Activated gamma-delta T cell (primary cell): ENCODE measurements at places on chromosomes 1 and 21.

DNA sequence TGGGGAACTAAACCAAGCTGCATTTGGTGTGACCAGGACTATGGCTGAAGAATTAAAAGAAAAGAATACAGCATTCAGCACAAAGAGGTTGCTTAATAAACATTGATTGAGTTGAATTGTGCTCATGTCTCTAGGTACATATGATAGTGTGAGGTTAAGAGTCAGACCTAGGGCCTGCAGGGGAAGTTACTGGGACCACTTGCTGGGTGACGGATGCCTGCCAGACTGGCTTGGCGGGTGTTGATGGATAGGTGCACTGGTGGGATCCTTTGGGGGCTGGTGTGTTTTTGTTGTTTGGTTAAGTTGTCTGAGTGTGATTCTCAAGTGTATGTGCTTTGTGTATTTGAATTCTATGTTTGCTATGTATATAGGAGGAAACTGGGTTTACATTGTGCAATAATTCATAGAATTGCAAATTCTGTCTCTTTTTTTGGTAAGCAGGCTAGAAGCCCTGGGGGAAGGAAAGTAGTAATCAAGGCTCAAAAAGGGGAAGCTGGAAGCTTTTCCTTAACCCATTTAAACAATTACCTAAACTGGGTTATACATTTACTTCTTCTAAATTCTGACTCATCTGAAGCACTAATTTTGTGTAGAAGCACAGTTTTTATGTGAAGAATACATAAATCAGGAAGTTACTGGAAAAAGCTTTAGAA is 1.8 kb downstream of the CD101 start:
- no peak for DNase-seq

- DNase-seq = no peak
These were observed 38.4 kb downstream of the ACBD3 start for GRCh38 chr1:226148121-226148648.

DNA sequence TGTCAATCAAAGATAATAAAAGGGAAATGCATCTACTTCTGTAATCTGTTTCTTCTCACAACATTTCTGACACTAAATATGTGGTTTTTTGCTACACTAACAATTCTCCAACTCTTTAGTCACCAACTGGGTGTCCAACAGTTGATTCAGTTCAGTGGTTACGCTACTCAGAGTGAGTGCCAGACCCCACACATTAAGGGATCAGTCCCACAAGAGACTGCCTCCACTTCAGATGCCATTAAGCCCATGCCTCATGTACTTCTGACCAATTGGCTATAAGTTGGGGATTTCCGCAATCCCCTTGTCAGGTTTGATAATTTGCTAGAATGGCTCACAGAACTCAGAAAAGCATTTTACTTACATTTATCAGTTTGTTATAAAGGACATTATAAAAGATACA is 28.4 kb downstream of the RNF2 start:
- no peak for DNase-seq

- no peak for DNase-seq
These were observed 356.2 kb upstream of the TMPRSS15 start for GRCh38 chr21:18759751-18760161.

GRCh38 chr1:186091222-186091720 is 283.8 kb downstream of the TPR start:
- no peak for DNase-seq

DNA sequence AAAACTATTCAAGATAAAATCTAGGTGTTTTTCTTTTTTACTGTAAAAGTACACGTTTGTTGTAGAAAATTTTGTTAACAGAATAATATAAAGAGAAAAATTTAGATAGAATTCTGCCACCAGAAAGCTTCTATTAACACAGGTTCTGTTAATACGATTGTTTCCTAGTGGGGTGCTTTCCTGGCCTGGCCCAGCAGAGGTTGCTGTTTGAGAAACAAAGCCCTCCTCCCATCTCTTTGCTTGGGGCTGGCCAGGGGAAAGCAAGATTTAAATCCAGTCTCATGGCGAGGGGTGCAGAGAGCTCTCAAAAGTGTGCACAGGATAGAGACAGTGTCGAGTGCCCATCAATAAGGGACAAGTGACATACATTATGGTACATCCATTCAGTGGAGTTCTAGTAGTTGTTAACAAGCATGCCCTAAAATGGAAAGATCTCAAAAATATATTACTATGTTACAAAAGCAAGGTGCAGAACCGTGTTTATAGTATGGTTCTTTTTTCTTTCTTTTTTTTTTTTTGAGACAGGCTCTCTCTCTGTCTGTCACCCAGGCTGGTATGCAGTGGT is 14.6 kb upstream of the ACBD3 start:
- no peak for DNase-seq

DNA sequence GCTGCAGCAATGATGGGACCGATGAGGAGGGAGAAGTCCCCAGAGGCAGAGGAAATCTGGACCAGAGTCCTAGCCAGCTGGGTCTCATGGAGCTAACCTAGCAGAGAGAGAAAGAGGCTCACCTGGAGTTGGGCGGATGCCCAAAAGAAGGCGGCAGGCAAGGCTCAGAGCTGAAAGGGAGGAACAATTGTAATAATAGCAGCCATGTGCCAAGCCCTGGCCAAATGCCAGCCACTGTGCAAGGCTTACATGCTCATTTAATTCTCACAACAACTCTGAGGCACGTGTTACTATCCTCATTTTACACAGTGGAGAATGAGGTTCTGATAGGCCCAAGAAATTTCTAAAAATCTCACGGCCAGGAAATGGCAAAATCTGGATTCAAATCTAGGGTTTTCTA is 50.0 kb upstream of the ZNF648 start:
- DNase-seq = no peak

GRCh38 chr1:222691016-222691415 is 21.3 kb downstream of the AIDA start:
- DNase-seq = no peak

DNA sequence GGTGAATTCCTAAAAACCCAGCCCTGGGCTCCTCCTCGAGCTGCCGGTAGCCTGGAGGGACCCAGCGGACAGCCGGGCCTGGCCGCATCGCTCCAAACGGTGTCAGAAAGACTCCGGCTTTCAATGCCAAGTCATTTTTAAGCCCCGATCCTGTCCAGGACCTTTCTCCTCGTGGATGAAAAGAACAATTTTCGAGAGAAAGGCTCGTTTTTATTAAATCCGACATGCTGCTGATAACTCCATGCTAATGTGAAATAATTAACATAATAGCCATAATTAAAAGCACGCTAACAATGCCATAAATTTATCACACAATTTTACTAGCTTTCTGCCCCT is 4.6 kb upstream of the FOXD3 start:
- no peak for DNase-seq

GRCh38 chr1:160837558-160838205 is 25.0 kb downstream of the CD244 start:
- peak; percentile 51 for DNase-seq
